ENCODE measurements at places on chromosomes 6 and 20.

DNA sequence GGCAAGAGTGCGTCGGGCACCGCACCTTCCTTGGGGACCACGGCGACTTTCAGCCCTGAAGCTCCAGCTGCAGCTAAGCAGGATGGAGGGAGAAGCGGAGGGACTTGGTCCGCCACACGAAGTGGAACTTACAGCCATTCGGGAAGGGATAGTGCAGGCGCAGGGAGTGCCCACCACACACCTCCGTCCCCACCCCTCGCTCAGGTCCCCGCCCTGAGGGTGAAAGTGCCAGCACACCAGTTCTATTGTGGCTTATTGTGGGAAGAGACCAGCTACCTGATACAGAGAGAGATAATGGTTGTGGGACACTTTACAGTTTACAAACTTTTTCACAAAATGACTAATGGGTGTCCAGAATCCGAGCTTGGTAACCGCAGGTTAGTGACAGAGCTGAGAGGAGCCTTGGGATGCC is 76.1 kb downstream of the IRF4 start:
- DNase-seq: no peak

- no peak for DNase-seq
These were observed 39.7 kb downstream of the PREP start for GRCh38 chr6:105363100-105363754.

DNA sequence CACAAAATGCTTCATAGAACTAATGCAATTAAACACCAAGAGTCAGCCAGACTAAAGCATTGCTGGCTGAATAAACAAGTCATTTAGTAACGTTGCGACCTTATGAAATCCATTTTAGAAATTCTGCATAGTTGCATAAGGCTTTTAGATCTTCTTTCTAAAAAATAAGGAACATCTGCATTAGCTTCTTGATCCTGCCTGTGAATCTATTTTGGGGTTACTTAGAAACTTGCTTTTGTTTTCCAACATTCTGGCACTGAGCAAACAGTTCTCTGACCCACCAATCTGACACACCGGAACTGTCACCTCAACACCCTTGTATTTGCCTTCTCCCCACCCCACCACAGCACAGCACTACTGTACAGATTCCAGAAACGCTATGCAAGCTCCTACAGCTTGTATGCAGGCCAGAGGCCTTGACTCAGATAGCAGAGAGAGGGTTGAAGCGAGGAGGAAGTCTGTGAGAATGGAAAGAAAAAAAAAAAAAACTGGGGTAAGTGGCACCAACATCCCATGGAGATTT is 55.0 kb downstream of the KIF13A start:
- DNase-seq: peak; percentile 52

- DNase-seq: no peak
These were observed 44.0 kb upstream of the CAP2 start for GRCh38 chr6:17349427-17349826.

DNA sequence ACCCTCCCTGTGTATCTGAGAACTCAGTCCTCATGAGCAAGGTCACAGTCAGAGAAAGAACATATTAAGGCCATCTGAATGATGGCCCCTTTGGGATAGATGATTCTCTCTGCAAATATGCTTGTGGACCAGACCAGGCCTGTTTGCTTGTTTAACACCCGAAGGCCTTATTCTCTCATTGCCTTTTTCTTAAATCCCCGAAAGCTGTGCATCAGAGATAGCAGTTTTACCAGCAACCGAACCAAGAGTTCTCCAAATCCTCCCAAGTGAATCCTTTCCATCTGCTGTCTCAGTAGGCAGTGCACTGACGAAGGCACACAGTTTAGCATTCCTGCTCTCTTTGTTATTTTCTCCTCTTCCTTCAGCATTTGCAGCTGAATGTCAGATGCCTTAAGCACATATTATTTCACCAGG is 79.8 kb downstream of the TRMT6 start:
- no peak for DNase-seq

DNA sequence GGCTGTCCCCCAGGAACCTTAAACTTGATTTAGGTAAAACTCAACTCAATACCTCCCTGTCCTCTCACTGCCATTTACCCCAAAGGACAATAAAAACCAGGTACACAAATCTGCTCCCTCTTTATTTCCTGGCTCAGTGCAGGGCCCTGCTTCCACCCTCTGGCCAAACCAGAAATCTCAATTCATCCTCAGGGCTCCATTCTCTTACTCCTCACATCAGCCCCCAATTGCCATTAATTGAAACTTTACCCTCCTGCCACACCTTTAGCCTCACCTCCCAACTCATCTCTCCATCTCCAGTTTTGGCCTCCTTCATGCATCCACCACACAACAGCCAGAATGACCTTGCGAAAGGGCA is 10.5 kb downstream of the ZBTB2 start:
- no peak for DNase-seq

- DNase-seq: no peak
These were observed 248.1 kb upstream of the OPRM1 start for GRCh38 chr6:153790876-153791473.

- no peak for DNase-seq
These were observed 2.8 kb upstream of the CST4 start for GRCh38 chr20:23691675-23692074.
